ENCODE measurements at places on chromosomes 12 and 14.

DNA sequence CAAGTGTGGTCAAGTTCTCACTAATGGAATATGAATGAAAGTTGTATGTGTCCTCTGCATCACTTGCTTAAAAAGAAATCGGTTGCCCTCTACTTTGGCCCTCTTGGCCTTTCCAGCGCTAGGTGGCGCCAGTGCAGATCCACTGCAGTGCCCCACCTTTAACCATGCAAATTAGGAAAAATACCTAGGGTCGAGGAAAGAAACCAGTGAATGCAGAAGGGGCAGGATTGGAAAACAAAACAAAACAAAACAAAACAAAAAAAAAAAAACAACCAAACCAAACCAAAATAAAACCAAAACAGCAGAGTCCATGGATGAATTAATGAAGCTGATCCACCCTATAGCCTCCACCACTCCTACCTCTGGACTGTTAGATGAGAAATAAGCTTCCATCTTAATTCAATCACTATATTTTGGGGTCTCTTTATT lies 12.9 kb upstream of the NEMF start:
- DNase-seq = peak; percentile 78

DNA sequence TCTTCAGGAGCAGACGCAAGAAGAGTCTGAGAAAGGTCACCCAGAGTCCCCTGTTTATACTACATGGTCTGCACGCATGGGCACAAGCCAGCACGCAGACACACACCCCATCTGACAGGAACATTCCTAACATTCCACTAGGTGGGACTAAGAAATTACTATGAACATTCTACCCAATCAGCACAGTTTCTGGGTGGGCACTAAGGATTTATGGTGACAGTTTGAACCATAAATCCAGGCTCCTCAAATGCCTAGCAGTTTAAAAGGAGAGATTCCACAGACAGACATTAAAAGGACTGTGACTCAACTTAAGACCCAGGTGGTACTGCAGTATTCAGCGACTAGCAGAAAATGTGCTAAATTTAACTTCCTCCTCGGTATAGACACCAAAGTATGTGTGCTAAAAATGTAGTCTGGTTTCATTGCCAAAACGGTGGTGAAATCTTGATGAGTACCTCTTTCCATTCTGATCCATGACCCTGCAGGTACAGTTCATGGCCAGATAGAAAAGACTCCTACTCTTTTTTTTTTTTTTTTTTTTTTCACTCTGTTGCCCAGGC lies 16.2 kb downstream of the ABHD4 start:
- DNase-seq = no peak

- no peak for DNase-seq
These were observed 24.7 kb downstream of the INSM2 start for GRCh38 chr14:35558680-35559079.

GRCh38 chr14:33348510-33348909 lies 409.8 kb downstream of the NPAS3 start:
- no peak for DNase-seq

DNA sequence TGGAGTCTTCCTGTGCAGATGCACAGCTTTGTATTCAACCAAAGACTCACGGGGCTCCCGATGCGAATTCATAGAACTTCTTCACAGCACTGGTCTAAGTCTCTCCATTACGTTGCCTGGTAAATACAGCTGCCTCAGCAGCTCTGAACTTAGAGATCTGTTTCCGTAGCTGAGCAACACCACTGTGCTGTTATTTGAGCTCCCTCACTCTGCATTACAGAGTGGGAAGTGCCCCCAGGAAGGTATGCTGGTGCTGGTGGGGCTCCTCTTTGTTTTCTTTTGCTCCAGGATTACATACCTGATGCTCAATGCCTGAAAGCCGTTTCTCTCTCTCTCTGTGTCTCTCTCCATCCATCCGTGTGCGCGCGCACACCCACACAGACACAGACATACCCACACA lies 227.5 kb upstream of the RMST start:
- DNase-seq = no peak

DNA sequence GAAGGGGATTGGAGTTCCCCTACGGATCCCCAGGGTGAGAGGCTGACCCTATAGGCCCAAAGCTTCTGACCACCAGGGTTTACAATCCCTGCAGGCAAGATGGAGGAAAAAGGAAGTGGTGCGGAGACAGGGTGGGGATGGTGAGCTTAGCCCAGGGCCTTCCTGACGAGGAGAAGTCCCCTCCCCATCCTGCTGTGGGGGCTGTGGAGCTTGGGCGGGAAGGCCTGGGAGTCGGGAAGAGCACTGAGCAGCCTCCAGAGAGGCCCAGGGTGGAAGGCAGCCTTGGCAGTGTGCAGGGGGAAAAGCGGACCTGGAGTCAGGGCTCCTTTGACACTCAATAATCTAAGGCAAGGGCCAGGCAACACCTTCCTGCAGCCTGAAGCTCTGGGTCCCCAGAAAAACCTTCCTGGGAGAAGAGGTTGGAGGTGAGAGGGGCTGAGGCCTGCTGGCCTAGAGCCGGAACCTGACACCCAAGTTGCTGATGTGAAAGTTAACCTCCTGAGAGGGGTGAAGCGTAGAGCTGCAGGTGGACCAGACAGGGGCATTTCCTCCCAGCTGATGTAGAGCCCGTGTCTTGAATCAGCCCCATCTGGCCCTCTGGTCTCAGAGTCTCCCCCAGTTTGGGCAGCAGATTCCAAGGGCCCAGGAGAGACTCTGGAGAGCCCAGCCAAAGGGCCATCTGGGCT lies 6.0 kb downstream of the HDAC7 start:
- DNase-seq = no peak

Data from stimulated activated CD4-positive, alpha-beta T cell treated with anti-CD3 and anti-CD28 coated beads, Interleukin-12 subunit alpha, Interleukin-12 subunit beta, amount 100 ng/mL, for 24 hours (primary cell).